Foreskin keratinocyte (primary cell): ENCODE measurements at places on chromosomes 7 and 10.
A peak's percentile ranks its signal among the peaks of the same experiment; 100 is the strongest.

DNA sequence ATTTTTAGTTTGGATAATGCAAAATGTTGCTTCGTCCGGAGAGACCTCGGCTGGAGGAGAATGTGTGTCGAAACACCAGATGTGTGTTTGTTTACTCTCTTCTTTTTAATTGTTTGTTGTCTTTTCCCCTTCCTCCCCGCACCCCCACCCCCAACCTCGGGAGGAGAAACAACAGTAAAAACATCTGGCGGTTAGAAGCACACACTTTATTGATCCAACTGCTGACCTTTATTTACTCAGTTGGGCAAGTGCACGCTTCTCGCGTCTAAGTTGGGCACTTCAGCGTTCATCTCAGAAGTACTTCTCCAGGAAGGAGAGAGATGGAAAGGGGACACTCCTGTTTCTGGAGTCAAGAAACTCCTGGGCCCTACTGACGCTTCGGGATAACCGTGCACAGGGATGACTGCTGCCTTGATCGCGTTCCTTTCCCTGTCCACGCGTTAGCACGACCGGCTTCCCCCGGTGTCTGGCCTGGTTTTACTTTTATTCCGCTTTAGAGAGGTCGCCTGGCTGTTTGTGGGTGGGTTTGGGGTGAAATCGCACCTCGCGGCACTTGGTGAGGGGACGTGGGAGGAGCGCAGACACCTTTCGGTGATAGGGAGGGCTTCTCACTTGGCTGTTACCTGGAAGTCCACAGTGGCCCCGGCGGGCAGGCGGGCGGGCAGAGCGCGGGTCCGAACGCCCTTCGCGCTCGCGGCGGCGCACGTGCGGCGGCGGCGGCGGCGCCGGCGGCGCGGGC lies 168.3 kb upstream of the PPP1R3A start:
- DNase-seq: no peak

GRCh38 chr10:24784923-24785322 lies 61.2 kb upstream of the ARHGAP21 start:
- peak; percentile 60 for DNase-seq

DNA sequence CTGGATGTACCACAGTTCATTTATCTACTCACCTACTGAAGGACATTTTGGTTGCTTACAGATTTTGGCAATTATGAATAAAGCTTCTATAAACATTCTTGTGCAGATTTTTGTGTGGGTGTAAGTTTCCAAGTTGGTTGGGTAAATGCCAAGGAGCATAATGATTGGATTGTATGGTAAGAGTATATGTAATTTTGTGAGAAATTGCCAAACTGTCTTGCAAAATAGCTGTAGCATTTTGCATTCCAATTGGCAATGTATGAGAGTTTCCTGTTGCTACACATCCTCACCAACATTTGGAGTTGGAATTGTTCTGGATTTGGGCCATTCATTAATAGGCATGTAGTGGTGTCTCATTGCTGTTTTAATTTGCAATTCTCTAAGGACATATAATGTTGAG lies 33.9 kb upstream of the HYAL4 start:
- peak; percentile 40 for DNase-seq

- DNase-seq: no peak
Observed at GRCh38 chr7:93960986-93961385, 39.5 kb downstream of the GNG11 start.

DNA sequence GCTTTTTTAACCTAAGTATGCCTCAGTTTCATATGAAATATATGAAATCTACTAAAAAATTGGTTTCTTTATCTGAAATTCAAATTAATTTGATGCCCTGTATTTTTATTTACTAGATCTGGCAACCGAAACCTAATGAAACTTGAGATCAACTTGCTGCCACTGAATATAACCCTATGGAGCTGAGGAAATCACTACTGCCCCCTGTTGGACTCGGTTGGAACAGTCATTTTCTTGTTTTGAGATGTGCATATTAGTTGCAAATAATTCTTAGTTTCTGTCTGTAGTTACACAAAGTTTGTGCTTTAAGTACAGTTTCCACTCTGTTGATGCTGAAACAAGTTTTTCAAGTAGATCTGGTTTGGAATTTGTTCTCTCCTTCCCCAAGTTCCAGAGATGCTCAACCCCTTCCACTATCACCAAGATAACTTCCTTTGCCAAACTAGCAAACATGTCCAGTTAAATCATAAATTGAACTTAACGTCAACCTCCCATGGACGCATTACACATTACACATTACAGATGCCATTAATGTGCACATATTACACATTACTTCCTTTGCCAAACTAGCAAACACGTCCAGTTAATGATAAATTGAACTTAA lies 22.2 kb upstream of the EXOC4 start:
- peak; percentile 25 for DNase-seq

DNA sequence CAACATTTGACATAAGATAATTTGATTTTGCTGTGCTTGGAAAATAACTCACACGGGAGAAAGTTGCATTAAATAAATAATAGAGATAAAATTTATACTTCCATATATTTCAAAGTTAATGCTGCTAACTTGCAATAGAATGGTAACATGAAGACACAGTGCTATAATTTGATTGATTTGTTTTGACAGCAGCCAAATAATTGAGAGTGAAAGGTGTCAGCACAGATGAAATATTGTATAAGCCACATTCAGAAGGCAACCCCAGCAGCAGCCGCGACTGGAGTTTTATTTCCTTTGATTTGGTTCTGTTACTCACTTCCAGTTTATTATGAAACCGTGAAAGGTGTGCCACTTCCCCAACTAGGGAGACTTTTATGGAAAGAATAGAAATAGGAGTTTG lies 242.2 kb downstream of the POU6F2 start:
- DNase-seq: no peak

- DNase-seq: no peak
Observed at GRCh38 chr7:155454183-155455112, 3.5 kb upstream of the EN2 start.
